CD4-positive, alpha-beta T cell treated with Interleukin-6 for 4 hours (primary cell): ENCODE measurements at places on chromosomes 11 and 22.

DNA sequence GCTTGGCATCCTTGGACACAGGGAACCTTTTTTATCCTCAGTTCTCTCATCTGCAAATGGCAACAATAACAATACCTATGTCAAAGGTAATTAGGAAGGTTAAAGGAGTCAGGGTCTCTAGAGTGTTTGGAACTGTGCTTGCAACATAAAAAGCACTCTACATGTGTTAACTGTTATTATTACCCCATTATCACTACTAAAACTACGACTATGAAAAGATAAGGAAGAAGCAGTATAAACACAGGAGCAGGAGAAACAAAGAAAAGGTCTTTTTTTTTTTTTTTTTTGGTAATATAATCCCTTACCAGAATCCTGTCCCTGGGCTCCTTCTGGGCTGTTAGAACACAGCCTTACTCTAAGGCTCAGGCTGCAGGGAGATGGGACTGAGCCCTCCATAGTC, 348.2 kb downstream of the CADM1 start:
- no peak for DNase-seq

DNA sequence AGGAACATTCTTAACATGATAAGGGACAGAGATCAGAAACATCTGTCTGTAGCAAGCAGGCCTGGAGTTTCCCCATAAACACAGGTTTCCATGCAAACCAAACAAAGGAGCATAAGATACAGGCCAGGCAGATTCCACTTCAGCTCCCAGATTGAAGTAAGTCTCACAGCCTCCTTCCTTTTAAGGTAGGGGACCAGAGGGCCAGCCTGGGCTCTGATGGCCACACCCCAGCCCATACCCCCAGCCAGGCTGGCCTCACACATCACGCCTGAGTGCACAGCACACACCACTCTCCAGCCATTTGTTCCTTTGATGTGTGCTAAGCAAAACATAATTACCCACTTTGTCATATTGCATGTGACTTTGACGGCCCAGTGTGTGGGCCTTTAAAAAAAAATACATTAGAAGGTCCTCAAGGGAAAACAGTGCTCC, 518.7 kb downstream of the NTM start:
- DNase-seq = no peak

- no peak for DNase-seq
These were observed 148.2 kb upstream of the SNX19 start for GRCh38 chr11:131064373-131064991.

DNA sequence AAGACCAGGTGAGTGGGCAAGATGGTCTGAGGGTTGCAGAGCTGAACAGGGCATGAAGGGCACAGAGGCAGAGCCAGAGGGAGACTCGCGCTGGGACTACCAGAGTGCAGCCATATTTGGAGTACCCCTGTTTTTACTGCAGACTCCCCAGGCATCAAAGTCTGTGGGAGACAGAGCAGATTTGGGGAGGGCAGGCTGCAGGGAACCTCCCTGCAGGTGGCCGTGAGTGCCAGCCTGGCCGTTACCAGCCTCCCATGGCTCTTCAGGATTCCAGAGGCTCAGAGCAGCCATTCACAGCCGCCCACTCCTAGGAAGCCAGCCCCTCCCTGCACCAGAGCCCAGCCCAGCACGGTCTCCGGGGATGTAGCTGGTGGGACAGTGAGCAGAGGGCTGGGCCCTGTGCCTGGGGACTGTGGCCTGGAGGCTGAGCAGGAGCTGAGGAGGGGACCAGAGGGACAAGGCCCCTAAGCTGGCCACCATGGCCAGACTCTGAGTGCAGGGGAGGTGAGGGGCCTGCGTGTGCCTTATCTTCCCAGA, at the start of gene SEPTIN3:
Gene SEPTIN3, plus strand, starts transcription at position 334 of the 537 bp plus-strand sequence. CDS start 2,050 bp downstream, outside the sequence.
- DNase-seq = no peak

DNA sequence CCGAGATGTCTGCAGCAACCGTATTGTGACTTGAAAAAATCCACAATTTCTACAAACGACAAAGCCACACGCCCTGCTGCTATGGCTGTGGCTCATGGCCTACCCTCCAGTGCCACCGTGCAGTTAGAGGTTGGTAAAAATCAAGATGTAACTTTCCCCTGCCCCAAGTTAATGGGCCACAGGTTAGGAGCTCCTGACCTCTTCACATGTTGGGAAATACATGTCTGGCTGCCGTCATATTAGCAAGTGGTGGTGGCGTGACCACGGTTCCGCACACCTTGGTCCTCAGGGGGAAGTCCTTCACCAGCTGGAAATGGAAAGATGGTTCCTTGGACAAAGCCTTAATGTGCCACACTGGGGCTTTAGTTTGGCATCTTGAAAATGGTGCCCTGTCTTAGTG, 27.4 kb upstream of the CCND1 start:
- no peak for DNase-seq

DNA sequence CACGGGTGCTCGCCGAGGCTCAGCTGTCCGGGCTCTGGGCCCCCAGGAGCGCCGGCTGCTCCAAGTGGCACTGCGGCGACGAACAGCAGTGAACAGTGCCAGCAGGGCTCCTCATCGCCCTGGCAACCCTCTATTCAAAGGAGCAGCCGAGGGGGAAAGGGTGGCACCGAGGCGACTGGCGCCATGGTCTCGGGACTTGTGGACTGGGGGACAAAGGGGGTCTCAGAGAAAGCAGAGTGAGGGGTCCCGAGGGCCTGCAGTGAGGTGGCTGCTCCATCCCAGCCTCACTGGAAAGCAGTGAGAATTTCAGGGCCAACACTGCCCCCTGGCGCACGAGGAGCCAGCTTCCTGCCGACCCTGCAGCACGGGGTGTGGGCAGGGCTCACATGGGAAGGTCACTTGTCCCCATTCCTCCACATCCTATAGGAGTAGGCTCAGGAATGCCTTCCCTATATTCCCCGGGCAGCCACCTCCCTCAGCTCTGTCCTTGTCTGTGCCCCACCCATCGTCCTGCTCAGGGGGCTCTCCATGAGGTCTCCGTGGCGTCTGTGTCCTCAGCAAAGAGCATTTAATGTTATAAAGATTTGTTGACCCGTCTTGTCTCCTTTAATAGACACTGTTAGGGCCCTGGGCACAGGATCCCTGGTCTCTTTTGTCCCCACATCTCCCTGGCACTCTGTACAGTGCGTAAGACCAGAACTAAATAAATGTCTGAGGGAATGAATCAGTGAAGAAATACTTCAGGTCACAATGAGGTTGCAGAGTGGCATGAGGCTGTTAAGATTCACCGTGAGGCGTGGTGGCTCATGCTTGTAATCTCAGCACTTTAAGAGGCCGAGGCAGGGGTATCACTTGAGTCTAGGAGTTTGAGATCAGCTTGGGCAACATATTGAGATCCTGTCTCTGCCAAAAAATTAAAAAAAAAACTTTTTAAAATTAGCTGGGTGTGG, 26.4 kb downstream of the LRFN4 start:
- DNase-seq = peak; percentile 70

DNA sequence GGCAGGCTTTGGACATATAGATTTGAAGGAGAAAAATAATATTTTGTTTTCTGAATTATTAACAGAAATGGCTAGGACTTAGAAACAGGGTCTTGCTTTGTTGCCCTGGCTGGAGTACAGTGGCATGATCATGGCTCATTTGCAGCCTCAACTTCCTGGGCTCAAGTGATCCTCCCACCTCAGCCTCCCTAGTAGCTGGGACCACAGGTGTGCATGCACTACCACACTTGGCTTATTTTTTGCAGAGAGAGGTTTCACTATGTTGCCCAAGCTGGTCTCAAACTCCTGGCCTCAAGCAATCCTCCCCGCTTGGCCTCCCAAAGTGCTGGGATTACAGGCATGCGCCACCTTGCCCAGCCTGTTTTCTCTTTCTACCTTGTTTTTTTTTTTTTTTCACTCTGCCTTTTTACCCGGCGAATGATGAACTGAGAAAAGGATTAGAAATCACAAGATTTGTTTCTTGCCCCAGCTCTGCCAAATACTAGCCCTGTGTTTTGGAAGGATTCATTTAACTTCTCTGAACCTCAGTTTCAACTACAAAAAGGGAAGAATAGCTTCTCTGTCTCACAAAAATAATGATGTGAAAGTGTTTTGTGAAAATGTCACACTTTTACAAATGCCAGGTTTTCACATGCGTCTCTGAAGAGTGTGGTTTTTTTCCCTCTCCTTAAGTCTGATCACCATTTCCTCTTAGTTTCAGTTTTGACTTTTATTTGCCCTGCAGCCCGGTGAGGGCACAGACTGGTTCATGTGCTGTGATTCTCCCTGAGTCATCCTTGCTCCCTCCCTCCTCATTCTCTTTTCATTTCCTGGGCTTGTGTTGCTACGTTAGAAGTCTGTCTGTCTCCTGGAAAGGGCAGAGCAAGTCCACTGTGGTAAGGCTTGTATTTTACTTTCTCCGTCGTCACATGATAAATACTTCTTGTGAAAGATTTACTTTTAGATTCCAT, 67.7 kb downstream of the BCL2L13 start:
- DNase-seq = peak; percentile 54

GRCh38 chr11:68867066-68867465, 25.4 kb upstream of the CPT1A start:
- DNase-seq = no peak

DNA sequence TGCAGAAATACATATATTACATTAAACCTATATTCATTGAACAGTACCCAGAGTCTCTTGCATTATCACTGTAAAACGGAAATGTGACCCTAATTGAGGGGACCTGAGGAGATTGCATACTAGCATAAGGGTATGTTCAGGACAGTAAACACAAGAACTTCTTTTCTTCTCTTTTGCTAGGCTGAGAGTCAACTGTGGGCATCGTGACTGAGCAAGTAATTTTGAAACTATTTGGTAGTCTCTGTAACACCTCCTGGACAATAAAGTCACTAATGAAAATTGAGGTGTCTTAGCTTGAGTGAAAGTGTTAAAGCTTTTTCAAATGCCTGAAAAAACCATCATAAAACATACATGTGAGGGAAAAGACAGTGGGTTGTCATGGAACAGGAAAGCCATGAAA, 90.9 kb downstream of the PDHX start:
- no peak for DNase-seq

DNA sequence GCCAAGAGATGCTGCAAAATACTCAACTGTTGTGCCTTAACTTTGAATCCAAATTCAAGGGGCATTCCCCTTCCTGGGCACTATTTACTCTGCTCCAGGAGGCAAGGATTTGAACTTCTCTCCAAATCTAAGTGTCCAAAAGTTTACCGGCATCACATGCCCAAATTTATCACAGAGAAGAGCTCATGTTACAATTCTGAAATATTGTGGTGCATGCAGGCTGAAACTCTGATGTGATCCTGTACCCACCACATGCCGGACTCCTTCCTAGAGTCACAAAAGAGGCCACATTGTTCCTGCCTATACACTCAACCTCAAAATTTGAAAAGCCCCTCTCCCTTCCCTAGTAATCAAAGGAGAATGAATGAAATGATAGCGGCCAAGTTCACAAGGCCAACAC, 1.3 kb downstream of the TRAF6 start:
- DNase-seq = no peak

GRCh38 chr22:33000342-33001280, 57.6 kb downstream of the SYN3 start:
- DNase-seq = peak; percentile 29

- DNase-seq = no peak
These were observed 27.1 kb upstream of the NUP50 start for GRCh38 chr22:45136594-45136993.

- DNase-seq = peak; percentile 65
These were observed 712 bp downstream of the CERK start for GRCh38 chr22:46737105-46737975.

GRCh38 chr11:35624781-35625180, 6.5 kb downstream of the FJX1 start:
- no peak for DNase-seq

DNA sequence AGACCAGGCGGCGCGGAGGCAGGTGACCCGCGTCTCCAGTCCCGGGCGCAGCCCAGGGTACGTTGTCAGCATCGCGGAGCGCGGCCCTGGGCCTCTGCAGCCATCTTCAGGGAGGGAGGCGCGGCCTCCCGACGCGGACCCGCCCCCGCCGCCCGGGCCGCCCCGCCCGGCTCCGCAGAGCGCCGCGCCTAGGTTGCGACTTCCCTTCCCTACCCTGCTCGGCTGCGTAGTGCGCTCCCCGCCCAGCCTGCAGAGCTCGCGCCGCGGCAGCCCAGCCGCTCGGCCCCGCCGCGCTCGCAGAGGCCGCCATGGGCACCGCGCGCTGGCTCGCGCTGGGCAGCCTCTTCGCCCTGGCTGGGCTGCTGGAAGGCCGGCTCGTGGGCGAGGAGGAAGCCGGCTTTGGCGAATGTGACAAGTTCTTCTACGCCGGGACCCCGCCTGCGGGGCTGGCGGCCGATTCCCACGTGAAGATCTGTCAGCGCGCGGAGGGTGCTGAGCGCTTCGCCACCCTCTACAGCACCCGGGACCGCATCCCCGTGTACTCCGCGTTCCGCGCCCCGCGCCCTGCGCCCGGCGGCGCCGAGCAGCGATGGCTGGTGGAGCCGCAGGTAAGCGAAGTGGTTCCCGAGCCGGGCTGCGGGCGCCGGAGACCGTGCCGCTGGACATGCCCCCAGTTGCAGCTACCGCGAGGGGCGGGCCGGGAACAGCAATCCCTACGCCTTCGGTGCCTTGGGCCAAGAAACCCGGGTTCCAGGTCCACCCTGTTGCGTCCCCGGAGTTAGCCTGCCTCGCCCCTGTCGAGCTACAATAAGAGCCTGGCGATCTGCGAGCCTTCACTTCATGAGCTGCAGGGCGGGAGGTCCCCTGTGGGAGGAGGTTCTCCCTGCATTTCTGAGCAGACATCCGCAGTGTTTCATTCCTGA, at the start of gene ENDOD1:
Gene ENDOD1, plus strand, starts transcription at position 227 of the 923 bp plus-strand sequence. Its CDS starts 82 bp downstream, at position 309.
- DNase-seq = peak; percentile 88

DNA sequence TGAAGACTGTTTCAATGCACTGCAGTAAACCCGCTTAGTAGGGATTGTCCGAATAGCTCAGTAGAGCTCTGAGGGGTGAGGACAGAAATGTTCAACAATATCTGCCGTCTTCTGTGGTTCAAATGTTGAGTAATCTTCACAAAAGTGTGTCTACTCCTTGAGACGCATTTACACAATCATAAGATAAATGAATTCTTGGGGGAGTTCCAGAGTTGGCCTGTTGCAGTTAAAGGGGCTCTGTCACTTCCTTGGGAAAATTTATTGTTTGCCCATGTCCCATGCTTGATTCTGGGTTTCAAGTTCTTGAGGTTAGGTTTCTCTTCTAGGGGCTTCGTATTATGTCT, 614 bp downstream of the ANO3 start:
- no peak for DNase-seq

GRCh38 chr11:17767301-17767885, 32.8 kb downstream of the KCNC1 start:
- DNase-seq = no peak

GRCh38 chr11:64285885-64286800, 495 bp downstream of the GPR137 start:
- peak; percentile 27 for DNase-seq

- DNase-seq = no peak
These were observed 60.7 kb downstream of the RAB38 start for GRCh38 chr11:88114486-88115045.

- DNase-seq = no peak
These were observed 31.9 kb upstream of the PSMA1 start for GRCh38 chr11:14552089-14552488.
